ENCODE measurements at places on chromosomes 4 and X.

GRCh38 chr4:77181720-77182119 is 24.7 kb downstream of the CCNG2 start:
- no peak for DNase-seq

DNA sequence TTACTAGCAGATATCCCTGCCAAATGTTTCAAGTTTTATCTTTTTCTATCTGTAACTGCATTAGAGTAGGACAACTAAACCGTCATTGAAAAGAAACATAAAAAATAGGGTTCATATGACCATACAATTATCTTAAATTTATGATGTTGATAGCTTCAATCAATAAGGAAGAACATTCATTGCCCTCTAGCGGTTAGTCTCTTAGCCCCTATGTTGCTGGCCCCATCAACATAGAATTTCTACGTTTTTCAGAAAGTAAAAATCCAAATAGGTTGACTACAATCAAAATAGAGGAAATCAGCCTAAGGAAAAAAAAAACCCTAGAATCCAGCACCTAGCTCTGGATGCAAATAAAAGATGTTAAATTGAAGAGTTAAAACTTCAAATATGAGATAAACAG is 225.1 kb upstream of the ITM2A start:
- DNase-seq: no peak

DNA sequence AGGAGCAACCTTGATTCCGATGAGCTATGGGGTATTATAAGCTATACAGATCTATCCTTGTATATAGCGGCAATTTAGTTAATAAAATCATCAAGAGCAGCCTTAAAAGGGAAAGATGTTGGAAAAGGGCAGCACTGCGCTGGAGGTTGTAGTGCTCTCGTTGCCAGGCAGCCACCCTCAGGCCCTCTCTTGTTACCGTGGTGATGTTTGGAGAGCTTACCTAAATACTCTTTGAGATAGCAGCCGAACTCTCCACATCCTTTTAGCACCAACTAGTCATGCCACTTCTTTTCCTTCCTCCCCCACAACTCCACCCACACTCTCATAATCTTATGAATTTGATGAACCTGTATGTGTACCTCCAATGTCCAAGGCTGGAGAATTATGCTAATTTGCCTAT is 3.8 kb upstream of the RADX start:
- DNase-seq: no peak

DNA sequence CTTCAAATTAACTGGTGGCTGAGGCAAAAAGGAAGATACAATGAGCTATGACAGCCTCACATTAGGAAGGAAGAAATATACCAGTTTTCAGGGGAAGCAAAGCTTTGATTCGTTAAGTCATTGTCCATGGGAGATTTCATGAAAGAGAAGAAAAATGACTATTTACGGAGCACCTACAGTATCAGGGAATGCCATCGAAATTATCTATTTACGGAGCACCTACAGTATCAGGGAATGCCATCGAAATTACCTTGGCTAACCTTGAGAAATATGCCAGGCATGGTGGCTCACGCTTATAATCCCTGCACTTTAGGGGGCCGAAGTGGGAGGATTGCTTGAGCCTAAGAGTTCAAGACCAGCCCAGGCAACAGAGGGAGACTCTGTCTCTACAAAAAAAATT is 28.5 kb upstream of the IQSEC2 start:
- DNase-seq: no peak

- DNase-seq: no peak
Measured at GRCh38 chr4:52195869-52196268, 144.8 kb downstream of the SPATA18 start.

DNA sequence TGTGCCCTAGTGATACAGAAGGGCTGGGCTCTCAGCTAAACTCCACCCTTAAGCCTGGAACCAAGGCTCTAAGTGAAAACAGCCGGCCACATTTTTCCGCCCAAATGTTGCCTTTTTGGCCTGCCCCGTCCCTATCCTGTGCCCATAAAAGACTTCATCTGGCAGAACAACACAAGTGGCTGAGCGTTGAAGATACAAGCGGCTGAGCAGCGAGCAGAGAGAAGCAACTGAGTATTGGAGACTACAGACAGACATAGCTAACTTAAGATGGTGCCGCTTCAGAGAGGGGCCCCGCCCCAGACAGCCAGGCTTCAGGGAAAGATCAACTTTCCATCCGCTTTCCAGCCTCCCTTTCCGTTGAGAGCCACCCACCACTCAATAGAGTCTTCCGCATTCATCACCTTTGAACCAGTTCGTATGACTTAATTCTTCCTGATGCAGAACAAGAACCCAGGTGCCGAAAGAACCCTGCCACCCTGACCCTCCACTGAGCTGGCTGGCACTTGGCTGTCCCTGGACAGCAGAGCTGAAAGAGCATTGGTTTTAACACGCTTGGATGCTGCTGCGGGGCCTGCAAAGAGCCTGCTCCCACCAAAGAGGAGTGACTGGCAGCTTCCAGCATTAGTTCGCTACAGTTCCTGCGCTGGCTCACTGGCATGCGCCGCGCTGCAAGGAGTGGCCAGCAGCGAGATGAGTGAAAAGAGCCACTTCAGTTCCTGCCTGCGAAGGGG is 853.2 kb upstream of the INTU start:
- DNase-seq: no peak

GRCh38 chr4:153781280-153781679 is 7.6 kb downstream of the SFRP2 start:
- DNase-seq: no peak

DNA sequence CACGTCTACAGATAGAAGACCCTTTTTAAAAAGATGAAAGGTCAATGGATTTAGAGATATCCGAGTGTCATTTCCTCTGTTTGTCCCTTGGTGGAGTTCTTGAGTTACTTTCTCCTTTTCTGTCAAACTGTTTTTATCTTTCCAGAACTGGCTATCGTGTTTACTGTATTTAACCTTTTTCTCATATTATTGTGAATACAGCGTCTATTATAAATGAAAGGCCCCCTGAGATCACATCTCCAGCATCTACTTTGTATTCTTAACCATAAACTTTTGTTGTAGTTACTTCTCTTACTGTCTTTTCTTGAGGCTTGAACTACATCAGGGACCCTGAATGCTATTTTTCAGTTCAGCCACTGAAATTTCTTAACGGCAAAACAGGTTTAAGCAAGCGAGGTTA is 4.0 kb upstream of the PCDH7 start:
- no peak for DNase-seq

DNA sequence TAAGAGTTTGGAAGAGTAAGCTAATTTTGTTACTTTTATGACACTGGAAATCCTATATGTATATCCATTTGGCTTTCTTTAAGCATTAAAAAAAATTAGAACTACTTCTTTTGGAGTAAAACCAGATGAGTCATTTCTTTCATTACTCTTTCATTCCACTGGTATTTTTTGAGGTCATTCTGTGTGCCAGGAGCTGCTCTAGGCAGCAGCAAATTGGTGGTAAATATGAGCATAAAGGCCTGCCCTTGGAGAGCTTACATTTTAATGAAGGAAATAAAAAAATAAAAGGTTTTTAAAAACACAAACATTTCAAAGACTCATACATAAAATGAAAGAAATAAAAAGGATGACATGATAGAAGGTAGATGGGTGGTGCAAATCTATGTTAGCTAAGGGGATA is 37.4 kb downstream of the MID1 start:
- DNase-seq: no peak

- no peak for DNase-seq
Measured at GRCh38 chr4:143514901-143515300, 1.4 kb downstream of the SMARCA5 start.

GRCh38 chr4:144295286-144295995 is 154.9 kb upstream of the GYPA start:
- DNase-seq: no peak

DNA sequence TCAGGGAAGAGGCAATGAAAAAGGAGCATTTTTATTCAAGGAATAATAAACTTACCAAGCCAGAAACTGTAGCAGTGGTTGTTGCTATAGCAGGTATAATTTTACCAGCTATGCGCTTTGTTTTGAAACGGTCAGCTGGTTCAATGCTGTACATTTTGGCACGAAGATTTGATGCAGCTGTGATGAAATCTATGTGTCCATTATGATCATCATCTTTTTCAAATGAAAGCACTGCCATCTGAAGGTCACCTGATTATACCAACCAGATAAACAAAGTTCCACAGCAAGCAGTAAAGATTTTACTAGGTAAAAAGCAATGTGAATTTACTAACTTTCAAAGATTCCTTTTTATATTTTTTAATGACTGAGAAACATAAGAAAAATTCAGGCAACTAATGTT is 66.4 kb downstream of the STAP1 start:
- DNase-seq: no peak

DNA sequence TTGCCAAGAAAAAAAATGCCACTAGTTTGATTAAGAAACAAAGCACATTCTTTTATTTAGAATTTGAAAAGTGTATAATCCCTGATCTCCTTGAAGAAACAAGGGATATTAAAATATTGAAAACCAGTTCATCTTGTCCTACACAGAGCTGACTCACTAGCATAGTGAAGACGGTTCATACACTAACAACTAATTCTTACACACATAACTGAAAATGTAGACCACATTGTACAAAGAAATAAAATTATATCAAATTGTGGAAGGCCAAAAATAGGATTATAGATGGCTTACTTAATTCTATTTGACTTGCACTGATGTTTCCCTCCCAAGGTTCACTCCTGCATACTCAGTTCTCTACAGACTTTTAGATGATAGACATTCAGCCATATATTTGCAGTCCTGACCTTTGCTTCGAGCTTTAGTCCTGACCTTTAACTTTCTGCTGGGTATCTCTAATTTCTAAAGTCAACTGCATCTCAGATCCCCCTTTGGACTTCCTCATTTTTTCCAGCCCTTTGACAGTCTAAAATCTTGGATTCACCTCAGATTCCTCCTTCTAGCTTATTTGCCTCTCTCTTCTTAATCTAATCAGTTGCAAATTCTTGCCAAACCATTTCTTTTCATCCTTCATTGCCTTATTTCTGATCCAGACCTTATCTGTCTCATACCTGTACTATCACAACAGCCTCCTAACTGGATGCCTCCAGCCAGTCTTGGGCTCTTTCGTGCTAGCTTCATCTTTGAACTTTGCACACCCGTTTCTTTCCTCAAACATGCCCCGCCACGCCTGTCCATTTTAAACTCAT is 4.5 kb upstream of the WWC2 start:
- DNase-seq: no peak

DNA sequence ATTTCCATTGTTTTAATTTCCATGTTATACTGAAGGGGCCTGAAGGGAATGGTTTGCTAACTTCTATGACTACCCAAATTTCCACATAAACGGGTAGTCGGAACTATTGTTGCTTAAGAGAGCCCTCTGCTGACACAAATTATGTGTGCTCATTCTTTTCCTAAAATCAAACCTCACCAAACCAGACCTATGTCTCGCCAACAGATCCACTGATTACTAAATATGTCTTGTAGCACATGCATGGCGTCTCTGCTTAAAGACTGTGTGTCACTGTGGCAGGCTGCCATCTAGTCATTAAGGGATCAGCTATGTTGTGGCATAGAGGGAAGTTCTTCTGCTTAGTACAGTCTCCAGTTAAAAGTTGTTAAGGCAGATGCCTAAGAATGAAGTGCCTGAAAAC is 25.1 kb downstream of the PIR start:
- no peak for DNase-seq

DNA sequence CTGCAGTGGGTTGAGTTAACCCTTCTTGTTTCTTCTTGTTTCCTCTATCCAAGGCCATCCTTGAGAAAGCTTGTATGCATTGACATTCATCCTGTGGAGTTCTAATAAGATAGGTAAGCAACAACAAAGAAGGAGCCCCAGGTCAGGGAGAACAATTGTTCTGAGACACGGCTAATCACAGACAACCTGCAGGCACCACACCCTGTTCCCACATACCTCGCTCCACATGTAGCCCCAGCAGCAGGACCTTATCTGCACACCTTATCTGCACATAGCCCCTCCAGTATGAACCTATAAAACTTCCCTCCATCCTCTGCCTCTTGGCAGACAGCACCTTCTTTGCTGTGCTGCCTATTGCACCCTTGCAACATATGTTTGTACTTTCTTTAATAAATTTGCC is 129.1 kb downstream of the MSL3 start:
- DNase-seq: no peak

- DNase-seq: no peak
Measured at GRCh38 chr4:121166976-121167375, 2.9 kb upstream of the TNIP3 start.

- DNase-seq: no peak
Measured at GRCh38 chr4:143240939-143241679, 56.4 kb downstream of the USP38 start.

GRCh38 chr4:182847576-182848450 is 69.4 kb downstream of the DCTD start:
- no peak for DNase-seq

DNA sequence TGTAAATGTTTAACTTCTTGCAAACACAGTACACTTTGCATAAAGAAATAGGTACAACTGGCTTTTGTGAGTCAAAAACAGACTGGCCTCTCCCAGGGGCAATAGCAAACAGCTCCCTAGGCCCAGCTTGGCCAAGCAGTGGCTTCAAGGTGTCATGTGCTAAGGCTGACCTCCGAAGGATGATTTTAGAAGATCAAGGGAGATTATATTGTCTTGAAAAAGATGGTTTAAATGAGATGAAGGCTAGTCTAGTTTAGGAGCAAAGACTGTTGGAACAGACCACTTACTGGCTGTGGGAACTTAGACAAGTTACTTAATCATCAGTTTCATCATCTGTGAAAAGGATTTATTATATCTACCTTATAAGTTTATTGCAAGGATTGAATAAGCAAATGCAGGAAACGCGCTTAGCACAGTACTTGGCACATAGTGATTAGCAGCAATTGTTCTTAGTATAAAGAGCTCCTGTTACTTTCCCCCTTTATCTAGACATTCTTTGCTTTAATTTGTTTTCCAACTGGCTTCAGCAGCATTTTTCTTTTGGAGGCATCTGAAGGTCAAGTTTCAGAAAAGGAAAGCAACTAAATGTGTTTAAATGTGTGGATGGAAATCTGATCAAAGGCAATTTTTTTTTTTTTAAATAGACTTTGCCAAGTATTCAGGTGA is 17.2 kb downstream of the ANXA3 start:
- DNase-seq: no peak

DNA sequence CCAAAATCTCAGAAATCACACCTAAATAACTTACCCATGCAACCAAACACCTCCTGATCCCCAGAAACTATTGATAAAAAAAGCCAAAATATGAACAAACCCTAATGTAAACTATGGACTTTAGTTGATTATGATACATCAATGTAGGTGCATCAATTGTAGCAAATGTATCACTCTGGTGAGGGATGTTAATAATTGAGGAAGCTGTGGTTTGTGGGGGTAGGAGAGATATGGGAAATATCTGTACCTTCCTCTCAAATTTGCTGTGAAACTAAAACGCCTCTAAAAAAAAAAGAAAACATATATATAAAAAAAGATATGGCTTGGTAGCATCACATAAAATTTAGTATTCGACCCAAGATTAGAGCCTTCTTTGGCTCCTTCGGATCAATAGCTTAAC is 144.3 kb upstream of the CPEB2 start:
- DNase-seq: no peak
